Activated T-helper 17 cell treated with anti-CD3 and anti-CD28 coated beads, Interleukin-2, amount 50 U/mL, for 72 hours (primary cell): ENCODE measurements at places on chromosomes 16 and 17.

DNA sequence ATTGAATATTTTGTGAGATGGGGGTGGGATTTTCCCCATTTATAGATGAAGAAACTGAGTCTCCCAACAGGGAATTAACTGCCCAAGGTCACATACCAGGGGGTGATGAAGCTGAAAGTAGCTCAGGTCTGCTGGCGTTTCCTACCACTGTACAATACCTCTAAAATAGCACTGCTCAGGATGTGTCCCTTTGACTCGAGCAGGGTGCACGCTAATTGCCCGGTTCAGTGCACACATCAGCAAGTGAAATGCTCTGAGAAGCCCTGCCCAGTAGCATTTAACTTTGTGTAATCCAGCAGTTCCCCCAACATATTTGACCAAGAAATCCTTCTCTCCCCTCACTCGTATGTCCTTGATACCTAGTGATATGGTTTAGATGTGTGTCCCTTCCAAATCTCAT is 50.1 kb upstream of the DDX52 start:
- no peak for ATAC-seq

DNA sequence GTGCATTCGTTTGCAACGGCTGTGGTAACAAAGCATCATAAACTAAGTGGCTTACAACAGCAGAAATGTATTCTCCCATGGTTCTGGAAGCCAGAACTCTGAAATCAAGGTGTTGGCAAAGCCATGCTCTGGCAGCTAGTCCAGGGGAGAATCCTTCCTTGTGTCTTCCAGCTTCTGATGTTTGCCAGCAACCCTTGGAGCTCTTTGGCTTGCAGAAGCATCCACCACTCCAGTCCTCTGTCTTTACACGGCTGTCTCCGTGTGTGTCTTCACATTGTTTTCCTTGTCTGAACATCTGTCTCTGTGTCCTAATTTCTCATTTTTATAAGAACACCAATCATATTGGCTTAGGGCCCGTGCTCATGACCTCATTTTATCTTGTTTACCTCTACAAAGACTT is 265.3 kb upstream of the HSBP1 start:
- no peak for ATAC-seq

- ATAC-seq: no peak
Measured at GRCh38 chr17:64291268-64291851, 28.3 kb upstream of the TEX2 start.

DNA sequence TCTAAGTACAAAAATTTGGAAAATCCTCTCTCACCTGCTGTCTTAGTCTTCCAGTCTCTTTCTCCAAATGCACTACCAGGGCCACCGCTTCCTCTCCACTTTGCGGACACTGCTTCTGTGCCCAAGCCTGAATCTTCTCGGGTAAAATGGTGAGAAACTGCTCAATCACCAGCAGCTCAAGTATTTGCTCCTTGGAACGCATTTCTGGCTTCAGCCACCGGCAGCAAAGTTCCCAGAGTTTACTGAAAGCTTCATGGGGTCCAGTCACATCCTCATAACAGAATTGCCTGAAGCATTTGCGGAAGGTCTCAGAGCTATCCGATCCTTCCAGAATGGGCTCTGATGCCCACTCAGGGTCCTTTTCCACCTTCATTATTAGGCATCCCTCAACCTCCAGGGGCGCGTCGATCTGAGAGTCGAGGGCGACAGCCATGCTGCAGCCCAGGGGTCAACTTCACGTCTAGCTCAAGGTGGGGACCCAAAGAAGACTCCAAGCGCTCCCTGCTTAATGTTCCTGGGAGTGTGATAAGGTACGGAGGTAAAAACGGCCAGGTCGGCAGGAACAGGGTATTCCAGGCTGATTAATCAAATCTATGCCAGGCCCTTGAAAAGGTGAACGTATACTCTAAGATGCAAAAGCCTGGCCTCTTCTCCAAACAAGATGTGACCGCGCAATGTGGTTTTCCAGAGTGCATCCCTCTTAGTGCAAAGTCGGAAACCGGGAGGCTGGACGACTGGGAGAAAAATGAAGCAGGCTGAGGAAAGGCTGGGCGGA is 763 bp downstream of the ZKSCAN2 start:
- no peak for ATAC-seq

DNA sequence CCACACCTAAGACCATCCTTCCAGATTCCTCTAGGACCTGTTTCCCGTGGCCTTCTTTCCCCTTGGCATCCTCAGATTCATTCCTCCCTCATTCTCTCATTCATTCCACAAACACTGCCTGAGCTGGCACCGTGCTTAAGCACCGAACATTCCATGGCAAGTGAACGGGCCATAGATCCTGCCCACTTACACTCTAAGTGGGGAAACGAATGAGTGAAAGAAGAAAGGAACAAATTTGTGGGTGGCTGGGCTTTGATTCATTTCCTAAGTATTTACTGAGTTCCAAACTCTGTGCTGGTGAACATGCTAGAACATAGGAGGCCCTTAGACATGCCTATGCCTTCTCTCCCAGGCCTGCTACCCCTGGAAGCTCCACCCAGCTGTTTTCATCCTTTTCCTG is 30.0 kb downstream of the SRCIN1 start:
- no peak for ATAC-seq

DNA sequence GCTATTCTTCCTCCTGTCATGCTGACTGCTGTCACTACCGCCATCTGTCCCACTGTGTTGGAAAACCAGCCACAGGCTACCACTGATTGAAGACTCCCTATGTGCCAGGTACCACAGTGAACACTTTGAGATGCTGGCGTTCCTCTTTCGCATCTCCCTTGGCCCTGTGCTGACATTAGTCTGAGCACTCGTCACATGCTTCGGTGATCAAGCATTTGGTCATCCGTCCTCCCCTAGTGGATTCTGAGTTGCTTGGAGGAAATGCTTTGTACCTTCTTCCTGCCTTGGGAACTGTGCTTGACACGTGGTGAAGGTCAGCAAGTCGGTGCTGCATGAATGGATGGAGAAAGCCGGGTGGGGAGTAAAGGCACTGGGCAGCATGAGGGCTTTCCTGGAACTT is 260.1 kb downstream of the SNX29 start:
- ATAC-seq: no peak

- ATAC-seq: no peak
Measured at GRCh38 chr17:58219789-58220183, 731 bp upstream of the MKS1 start.

GRCh38 chr16:27491894-27492587 is 57.7 kb downstream of the GTF3C1 start:
- ATAC-seq: no peak

DNA sequence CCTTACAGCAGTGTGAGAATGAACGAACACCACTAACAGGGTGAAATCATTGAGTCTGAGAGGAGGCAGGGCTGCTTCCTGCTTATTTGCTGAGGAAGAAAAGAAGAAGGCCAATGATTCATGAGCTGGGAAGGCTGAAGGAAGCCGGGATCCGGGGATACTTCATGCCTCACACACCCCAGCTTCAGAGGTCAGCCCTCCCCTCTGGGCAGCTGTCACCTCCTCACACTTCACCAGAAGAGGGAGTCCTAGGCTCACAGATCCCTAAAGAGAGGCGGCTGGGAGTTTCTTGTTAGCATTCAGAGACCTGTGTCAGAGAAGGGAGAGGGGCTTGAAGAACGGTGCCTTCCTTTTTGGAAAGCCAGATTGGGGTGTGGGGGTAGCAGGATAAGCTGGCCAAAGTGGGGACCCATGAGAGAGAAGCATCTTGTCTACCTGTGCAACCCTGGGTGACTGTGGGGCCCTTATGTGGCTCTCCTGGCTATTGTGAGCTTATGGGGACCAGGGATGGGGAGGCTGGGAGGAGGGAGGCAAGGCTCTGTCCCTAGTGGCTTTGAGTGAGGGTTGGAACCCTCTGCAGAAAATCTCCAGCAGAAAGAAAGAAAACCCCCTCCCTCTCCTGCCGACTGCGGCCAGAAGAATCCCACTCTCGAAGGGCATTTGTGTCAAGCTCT is 94.6 kb downstream of the RGS9 start:
- peak; percentile 25 for ATAC-seq

DNA sequence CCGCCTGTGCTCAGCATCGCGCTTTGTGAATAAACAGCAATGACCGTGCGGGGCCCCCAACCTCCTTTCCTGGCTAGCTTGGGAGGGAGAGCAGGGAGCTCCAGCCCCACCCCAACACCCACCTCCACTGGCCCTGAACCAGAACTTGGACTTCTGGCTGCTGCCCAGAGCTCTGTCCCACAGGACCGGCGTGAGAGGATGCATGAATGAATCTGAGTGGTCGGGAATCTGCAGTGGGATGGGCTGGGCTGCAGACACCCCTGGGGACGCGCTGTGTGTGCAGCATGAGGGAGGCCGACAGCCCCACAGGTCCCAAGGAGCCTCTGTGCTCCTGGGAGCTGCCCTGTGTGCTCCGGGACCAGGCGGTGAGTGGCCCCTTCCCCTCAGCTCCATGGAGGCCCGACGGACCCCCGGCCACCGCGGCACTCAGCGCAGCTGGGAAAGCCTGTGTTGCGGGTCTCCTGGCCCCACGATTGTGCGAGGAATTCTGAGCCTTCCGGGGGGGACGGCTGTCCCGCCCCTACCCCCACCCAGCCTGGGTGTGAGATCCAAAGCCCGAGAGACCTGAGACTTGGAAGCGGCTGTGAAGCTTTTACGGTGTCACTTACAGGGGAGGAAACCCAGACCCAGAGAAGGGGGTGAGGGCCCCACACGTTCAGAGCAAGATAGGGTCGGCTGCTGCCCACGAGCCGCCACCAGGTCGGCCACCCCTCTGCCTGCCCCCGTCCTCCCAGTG is 5.4 kb downstream of the PIEZO1 start:
- ATAC-seq: no peak

DNA sequence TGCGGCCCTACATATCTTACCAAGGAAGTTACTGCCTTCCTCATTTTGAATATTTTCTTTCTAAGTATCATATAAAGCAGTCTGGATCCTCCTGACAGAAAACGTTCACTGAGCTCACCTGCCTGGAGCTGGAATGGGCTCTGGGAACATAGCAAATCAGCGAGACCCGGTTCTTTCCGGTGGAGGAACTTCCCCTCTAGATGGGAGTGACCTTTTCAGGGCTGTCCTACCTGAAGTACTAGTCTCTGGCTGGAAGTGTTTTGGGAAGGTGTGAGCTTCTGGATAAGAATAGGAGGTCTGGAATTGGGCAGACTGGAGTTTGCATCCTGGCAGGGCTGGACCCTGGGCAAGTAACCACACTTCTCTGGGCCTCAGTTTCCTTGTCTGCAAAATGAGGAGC is 79.3 kb downstream of the SDR42E1 start:
- no peak for ATAC-seq

- no peak for ATAC-seq
Measured at GRCh38 chr16:26524846-26525245, 541.9 kb upstream of the C16orf82 start.

DNA sequence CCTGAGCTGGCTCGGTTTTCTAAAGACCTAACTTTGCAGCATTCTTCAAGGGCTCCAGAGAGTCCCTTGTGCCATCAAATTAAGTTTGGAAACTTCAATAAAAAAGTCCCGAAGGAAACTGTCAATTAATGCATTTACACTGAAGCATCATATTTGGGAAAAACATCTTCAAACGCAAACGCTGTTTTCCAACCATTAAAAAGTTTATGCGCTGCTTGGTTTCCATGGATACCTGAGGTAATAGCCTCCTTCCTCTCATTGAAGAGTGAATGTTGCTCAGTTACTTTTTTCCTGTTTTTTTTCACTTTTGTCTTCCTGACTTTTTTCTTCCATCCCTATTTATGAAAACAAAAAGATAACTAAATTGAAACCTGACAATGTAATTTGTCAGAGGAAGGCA is 399.1 kb downstream of the MAF start:
- no peak for ATAC-seq

DNA sequence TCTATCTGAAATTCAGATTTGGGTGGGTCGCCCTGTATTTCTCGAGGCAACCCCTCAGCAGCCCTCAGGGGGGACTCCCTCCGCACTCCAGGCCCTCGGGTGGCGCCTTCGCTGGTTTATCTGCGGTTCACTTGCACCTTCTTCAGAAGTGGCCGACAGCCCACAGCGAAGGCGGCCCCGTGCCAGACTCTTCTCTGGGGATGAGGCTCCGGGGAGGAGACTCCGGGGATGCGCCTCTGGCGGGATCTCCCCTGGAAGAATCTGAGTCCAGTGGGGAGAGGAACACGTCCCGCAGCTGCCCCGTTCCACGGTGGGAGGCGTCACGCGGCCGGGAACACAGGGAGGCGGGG is 63.9 kb upstream of the DNAJA2 start:
- ATAC-seq: peak; percentile 34

- ATAC-seq: no peak
Measured at GRCh38 chr17:57068707-57069106, 16.3 kb upstream of the AKAP1 start.

DNA sequence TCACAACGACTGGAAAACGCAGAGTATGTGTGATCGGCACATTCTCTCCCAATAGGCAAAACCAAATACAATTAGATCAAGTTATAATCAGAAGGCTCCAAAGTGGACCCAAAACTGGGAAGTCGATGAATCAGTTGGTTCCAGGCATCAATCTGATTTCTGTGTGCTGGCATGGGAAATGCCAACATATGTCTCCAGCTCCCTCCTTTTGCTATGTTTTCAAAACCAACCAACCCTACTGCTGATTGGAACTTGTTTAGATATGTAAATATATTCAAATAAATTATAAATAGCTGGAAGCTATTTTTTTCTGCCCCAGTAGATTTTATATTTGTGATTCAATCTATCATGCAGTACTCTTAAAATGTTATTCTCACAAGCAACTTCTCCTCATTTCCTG is 284.2 kb downstream of the HS3ST3B1 start:
- ATAC-seq: no peak

DNA sequence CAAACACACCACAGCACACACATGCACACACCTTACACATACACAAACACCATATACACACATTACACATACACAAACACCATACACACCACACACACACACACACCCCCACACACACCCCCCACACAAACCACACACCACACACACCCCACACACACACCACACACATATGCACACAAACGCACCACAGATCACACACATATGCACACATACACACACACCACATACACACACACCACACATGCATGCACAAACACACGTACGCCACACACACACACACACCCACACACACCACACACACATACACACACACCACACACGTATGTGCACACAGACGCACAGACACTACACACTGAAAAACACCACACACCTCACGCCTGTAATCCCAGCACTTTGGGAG is 166.0 kb downstream of the AHSP start:
- no peak for ATAC-seq
